ENCODE measurements at places on chromosomes 7 and 10. TPM values are rescaled to one million over a fixed set of nuclear protein-coding genes. Genes with fewer than 3 reads are reported as not detected.

GRCh38 chr10:78706256-78706655, 362.5 kb upstream of the ZMIZ1 start:
- peak; percentile 54 for DNase-seq

DNA sequence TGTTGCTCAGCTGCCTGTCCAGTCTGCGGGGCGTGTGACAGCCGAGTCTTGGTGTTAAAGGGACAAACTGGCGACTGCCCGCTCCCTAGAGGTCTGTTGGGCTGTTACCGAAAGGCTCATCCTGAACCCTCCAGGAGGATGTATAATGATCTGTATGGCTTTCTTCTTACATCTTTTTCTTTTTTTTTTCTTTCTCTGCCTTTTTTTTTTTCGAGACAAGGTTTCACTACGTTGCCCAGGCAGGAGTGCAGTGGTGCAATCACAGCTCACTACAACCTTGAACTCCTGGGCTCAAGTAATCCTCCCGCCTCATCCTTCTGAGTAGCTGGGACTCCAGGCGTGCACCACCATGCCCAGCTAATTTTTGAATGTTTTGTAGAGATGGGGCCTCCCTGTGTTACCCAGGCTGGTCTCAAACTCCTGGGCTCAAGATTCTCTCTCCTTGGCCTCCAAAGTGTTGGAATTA, 857 bp downstream of the INTS15 start:
- no peak for DNase-seq

GRCh38 chr7:15801551-15801950, 115.1 kb upstream of the MEOX2 start:
- peak; percentile 96 for DNase-seq

DNA sequence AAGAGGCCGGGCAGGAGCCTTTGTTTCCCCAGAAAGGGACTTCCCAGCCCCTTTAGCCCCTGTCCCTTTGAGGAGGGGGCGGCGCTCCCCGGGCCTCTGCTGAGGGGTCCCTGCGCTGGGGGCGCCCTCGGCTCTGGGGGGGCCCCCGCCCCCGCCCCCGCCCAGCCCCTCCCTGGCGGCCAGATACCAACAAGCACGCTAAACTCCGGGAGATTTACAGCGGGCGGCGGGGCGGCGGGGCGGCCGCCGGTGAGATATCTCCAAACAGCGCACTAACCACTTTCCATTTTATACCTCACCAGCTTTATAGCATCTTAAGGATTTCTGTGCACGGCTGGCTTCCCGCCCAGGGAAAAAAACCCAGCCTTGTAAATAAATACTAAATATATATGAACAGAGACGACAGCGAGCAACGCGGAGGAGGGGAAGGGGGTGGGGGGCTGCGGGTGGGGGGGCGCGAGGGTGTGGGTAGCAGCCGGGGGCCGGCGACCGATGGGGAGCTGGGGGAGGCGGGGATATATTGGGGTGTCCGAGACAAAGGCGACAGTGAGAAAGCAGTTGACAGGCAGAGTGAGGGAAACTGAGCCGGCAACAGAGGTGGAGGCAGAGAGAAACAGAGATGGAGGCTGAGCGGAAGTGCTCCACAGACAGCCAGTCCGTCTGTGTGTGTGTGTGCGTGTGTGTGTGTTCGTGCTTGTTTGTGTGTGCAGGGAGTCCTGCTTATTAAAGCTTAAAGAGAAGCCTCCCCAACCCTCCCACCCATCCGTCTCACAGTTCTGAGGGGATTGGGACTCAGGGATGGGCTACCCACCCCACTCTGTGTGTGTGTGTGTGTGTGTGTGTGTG, 85.8 kb downstream of the HIF1AN start:
- no peak for DNase-seq

Gene DLX5
- not detected for total RNA-seq

- DNase-seq = no peak
Observed at GRCh38 chr10:59561477-59562121, 148.1 kb downstream of the SLC16A9 start.

- no peak for DNase-seq
Observed at GRCh38 chr10:129741280-129741977, 222.6 kb downstream of the EBF3 start.

Gene NPSR1
- not detected for total RNA-seq

DNA sequence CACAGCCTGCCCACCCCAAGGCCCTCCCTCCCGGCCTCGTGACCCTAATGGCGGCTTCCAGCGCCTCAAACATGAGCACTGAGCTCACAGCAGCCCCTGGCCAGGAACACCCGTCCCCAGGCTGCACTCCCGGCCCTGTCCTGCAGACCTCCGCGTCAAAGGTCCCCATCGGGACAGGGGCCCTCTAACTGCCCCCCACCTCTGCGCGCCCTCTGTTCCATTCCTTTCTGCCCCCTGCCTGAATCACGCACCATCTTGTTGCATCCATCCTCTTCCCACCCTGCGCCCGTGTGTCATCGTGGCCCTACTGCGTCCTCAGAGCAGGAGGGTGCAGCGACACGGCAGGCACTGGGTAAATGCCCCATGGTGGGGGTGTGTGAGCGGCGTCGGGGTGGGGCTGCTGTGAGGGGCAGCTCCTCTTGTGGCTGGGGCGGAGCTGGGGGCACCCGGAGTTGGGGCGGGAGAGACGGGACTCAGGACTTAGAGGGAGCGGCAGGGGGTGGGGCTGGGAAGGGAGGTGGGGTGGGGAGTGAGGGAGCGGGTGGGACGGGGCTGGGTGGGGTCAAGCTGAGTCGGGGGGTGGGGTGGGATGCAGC, 13.4 kb downstream of the SLC29A4 start:
- DNase-seq = no peak

DNA sequence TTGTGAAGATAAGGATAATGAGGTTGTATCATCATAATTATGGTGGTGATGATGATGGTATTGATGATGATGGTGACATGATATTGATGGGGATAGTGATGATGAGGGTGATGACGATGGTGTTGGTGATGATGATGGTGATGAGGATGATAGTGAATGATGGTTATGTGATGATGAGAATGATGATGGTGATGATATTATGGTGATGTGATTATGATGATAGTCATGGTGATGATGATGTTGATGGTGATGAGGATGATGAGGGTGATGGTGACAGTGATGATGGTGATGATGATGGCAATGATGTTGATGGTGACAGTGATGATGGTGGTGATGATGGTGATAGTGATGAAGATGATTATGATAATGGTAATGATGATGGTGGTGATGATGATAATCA, 299.9 kb upstream of the ADARB2 start:
- no peak for DNase-seq

- DNase-seq = no peak
Observed at GRCh38 chr10:66654861-66655260, 271.0 kb upstream of the LRRTM3 start.

Gene TMEM229A
- total RNA-seq = not detected

- DNase-seq = no peak
Observed at GRCh38 chr10:5589011-5589660, 64.4 kb downstream of the CALML3 start.

DNA sequence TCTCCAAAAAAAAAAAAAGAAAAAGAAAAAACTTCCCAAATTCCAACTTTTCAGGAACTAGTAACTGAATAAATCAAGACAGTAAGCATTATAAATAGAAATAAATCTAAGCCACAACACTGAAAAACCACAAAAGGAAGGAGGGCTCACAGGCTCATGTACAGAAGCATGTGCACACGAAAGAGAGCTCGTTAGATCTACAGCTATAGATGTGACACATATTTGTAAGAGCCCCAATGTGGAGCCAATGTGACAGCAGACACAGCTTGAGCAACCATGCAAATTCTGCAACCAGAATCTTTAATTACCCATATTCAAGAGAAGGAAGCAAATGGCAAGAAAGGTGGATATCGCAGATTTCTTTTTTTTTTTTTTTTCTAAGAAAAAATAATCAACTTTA, 94.7 kb downstream of the SORBS1 start:
- no peak for DNase-seq

DNA sequence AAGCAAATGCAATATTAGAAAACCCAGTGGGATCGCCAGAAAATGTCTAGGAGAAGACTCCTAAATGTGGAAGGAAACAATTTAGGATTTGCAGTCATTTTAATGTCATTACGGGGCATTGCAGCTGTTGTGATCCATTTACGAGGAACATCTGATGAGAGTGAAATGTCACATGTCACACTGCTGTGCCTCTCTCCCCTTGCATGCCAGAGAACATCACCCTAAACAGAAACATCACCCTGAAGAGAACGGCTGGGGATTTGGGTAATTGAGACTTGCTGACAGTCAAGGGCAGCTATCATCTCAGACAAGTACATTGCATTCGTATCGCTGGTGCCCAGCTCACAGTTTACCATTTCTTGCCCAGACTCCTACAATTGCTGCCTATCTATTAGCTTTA, 785.7 kb upstream of the POM121L12 start:
- DNase-seq = no peak

- no peak for DNase-seq
Observed at GRCh38 chr10:607545-608185, 81.8 kb downstream of the DIP2C start.

- DNase-seq = no peak
Observed at GRCh38 chr7:140174217-140174616, 2.6 kb downstream of the KDM7A start.

GRCh38 chr7:102883098-102883860, 29.5 kb upstream of the LRRC17 start:
- DNase-seq = peak; percentile 95

- DNase-seq = no peak
Observed at GRCh38 chr10:22454634-22455033, 109.3 kb downstream of the SPAG6 start.

DNA sequence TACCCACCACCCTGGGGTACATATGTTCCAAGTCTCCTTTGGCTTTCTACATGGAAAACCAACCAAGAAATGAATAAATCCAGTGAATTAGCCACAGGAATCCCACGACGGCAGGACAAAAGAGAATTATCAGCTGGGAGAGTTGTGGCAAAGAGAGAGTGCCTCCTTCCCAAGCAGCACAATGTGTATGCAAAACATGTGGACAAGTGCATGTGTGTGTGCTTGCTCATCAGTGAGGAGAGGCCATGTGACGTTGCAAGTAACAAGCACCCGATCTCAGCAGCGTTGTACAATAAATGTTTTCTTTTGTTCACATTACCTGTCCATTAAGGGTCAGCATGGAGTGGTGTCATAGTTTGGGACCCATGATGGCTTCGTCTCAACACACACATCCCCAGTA, 50.0 kb upstream of the EMX2 start:
- no peak for DNase-seq

Gene AIFM2
- 6.7 TPM for total RNA-seq

- no peak for DNase-seq
Observed at GRCh38 chr10:119090026-119090795, 9.6 kb upstream of the EIF3A start.

- DNase-seq = peak; percentile 13
Observed at GRCh38 chr10:122849900-122850605, 4.4 kb upstream of the CUZD1 start.

DNA sequence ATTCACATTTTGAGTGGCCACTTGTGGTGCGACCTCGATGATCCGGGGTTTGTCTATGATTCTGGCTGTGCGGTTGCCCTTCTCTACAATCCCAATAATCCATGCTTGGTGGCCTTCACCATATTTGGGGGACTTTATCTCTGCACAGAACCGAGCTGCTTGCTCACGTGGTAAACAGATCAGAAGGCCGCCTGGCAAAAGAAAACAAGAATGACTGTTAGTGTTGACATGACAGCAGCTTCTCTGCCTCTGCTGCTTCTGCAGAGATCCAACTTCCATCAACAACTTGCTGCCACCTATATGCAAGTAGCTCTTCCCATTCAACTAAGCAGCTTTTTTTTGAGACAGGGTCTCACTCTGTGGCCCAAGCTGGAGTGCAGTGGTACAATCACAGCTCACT, 19.3 kb upstream of the PHYH start:
- no peak for DNase-seq

Gene EVX1
- total RNA-seq = not detected

DNA sequence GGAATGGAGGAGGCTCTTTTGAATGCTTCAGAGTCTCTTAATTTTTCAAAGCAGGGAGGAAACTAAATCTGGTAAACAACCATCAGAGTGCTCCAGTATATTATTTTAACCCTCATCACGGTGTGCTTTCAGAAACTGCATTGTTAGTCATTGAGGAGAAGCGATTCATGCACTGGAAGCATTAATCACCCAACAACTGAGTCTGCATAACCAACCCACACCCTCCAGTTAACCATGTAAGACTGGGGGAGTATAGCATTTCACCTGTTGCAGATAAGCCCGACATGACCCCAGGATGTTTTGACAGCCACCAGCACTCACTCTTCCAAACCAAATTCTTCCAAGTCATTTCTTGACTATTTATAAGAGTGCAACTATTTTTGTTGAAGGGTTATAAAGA, 257.6 kb downstream of the GATA3 start:
- no peak for DNase-seq

DNA sequence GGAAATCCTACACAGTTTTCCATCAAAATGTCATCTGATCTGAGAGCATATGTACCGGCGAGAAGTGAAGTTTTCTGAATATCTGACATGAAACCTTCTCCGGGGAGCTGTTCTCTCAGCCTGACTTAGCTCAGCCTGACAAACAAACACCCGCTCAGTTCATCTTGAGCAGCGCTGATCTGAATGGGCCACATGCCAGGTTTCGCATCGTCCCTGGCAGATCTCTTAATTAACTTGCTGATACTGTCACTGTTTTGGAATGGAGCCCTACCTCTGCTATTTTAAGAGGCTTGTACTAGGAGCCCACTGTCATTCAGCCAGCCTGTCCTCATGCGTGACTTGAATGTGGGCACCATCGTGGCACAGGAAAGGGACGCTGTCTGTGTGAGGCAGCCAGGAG, 109.2 kb downstream of the STRA8 start:
- no peak for DNase-seq

Gene TSPAN15
- total RNA-seq = 56.6 TPM

GRCh38 chr10:43884501-43885105, 235.9 kb upstream of the ZNF32 start:
- DNase-seq = no peak

Gene GIMAP6
- total RNA-seq = 0.15 TPM

Gene VGF
- 1.2 TPM for total RNA-seq

Gene REEP3
- total RNA-seq = 90.6 TPM

Gene AOAH
- 1.9 TPM for total RNA-seq

Gene IFIT1B
- not detected for total RNA-seq

DNA sequence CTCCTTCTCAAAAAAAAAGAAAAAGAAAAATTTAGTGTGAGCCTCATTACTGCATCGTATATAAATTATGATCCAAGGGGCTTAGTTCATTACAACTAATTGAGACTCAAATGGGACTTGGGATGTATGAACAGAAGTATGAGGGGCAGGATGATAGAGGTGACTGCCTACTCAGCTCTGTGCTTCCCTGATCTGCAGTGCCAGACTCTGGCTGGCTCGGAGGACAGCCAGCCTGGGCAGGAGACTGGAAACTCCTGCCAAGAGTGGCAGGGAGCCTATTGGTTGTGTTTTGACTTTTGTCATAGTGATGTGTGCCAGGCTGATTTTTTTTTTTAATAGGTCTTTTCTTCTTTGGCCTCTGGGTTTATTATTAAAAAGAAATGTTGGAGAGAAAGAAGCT, 73.8 kb upstream of the GTF2IRD1 start:
- DNase-seq = no peak
